ENCODE measurements at places on chromosomes 11 and 22.

DNA sequence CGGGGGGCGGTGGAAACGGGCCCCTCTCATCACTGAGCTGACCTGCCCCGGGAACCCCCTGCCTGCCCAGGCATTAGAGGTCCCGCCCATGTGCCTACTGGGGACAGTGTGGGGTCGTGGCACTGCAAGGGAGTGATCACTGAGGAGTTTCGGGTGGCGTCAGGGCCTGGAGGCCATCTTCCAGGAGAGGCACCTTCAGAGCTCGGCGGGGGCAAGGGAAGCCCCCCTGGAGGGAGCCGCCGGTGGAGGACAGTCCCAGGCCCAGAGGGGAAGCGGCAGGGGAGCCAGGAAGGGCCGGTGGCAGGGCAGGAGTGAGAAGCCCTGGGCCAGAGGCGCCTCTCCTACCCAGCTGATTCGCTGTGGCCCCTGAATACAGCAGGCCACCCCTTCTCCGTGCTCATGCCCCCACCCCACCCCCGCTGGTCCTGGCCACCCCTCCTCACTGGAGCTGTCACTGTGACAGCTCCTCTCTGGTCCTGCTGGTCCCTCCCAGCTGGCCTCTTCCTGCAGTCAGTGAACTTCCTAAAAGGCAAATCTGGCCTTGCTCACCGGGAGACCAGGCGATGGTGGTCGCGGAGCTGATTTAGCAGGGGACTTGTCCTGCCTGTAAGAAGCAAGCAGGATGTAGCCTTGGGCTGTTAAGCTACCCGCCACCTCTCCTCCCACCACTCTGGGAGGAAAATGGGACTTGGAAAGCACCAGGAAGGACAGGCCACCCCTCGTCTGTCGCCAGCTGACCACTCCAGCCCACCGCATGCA is 2.0 kb upstream of the MAPK11 start:
- no peak for DNase-seq

GRCh38 chr11:104934594-104934993 is 33.8 kb downstream of the CASP4 start:
- DNase-seq: no peak

DNA sequence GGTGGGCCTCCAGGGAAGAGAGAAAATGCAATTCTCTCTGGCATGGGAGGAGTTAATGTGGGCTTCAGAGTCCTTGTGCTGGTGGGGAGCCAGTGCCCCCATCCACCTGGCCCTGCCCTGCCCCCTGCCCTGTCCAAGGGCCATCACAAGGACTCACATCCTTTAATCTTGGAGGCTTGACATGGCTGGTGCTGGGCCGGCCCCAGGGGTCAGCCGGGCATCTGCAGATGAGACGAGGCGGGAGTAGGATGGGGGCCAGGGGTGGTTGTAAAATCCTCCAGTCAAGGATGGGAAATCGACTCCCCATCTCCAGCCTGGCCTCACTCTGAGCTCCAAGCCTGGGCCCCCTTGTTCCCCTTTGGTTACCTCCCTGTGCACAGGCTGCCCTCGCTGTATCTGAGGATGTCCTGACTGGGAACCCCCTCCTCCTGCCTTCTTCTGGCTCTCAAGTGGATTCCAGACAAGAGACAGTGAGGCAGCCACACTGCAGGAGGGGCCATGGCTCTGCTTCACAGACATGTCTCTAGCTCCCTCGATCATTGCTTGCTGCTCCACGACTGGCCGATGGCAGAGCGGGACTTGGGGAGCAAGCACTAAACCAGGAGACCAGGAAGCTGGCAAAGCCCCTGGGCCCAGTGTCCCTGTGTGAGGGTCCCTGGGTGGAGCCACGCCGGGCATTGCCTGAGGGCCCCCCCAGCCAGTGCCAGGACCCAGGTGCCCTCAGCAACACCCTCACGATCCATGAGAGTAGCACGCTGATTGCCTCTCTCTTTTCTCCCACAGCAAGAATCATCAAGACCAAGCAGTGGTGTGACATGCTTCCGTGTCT is 1120.5 kb downstream of the BRD1 start:
- DNase-seq: no peak

- no peak for DNase-seq
Measured at GRCh38 chr22:24304062-24304675, 33.5 kb downstream of the SPECC1L start.

DNA sequence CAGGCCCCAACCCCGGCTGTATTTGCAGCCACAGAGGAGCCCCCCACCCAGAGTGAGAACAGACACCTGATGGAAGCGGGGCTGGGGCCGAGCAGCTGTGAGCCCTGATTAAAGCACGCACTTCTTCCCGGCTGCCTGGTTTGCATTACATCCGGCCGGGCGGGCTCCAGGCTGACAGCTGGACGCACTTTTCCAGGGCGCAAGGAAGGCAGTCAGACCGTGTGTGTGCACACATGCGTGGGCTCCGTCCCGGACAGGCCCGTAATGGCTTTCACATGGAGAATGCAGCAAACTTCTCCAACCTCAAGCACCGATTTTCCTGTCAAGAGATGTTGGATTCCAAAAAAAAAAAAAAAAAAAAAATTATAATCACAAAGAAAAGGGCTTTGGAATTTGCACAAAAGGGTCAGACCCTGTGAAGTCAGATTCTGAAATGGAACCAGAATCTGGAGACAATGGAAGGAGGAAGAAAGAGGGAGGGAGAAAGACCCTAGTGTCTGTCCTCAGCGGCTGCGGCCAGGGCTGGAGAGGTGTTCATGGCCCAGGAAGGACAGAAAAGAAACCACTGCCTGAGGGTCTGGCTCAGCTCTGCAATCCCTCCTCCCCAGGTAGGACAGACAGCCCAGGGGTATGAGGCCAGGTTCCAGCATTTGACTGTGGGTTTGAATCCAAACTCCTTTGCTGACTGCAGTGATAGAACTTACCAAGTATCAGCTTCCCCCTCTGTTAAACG is 365.5 kb downstream of the MN1 start:
- DNase-seq: peak; percentile 30

DNA sequence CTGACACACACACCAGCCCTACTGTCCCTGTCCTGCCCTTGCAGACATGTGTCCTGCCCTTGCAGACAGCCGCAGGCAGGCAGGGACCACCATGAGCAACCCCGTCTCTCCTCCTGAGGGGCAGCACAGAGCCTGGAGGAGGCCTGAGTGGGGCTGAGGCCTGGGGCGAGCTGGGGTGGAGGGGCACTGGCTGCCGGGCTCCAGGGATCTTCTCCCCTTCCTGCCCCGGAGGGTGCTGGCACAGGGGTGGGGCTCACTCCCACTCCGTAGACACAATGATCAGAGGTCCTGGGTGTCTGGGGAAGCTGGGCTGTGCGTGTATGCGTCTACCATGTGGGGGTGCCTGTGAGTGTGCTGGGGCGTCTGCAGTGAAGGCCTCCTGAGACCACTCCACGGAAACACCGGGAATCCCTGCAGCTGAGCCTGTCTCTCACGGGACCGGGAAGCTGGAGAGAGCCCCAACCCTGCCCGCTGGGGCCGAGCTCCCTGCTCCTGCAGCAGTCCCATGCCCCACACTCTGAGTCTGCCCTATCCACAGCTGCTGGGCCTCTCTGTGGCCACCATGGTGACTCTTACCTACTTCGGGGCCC is 588 bp downstream of the TSPAN32 start:
- no peak for DNase-seq

DNA sequence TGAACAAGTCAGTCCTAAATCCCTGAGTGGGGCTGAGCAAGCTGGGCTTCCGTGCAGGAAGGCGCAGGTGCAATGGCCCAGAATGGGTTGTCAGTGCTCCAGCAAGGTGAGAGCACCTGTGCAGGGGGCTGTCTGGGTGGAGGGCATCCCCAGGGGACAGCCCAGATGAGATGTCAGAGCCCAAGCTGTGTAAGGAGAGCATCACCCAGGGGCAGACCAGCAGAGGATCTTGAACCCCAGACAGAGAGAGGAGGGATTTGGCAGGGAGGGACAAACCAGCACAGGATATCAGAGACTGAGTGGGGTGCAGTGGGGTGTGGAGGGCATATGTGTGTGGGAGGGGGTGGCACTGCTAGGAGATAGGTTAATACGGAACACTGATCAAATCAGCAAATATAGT is 114.9 kb upstream of the TMEM45B start:
- no peak for DNase-seq

DNA sequence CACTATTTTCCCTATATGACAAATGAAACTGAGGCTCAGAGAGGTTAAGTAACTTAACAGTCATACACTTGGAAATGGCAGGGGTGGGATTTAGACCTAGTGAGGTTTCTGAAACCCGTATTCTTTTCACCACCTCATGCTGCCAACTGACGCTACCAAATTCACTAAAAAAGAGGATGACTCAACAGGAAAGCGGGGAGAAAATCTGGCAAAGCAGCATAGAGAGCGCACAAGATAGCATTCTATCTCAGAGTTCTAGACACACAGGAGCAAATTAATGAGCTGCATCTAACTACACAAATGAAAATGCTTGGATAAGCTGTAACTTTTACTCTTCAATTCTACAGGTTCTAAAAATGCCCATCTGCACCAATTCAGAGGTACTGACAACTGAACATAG is 136.4 kb downstream of the RBFOX2 start:
- no peak for DNase-seq

DNA sequence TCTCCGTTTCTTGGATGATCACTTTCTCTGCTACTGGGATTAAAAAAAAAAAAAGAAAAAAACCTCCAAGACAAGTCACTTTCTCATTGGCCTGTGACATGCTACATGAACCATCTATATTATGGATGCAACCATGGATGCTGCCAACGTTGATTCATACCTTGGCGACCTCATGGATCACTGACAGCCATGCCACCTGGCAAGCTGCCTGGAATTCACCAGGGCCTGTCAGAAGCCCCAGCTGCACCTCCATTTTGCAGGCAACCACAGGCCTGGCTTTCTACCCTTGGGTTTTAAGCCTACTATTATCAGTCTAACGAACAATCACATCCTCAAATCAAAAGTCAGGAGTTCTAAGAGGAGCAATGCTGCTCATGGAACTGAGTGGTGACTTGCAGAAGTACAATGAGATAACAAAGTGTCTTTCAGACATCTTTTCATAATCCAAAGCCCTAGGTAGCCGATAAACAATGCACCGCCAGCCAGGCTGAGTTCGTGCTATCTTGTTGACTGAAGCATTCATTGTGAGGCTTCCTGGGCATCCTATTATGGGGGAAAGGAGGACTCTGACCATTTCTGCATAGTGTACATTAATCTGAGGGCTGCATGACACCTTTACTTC is 48.0 kb upstream of the CADM1 start:
- no peak for DNase-seq

GRCh38 chr11:46235777-46236688 is 41.4 kb upstream of the CREB3L1 start:
- DNase-seq: no peak

DNA sequence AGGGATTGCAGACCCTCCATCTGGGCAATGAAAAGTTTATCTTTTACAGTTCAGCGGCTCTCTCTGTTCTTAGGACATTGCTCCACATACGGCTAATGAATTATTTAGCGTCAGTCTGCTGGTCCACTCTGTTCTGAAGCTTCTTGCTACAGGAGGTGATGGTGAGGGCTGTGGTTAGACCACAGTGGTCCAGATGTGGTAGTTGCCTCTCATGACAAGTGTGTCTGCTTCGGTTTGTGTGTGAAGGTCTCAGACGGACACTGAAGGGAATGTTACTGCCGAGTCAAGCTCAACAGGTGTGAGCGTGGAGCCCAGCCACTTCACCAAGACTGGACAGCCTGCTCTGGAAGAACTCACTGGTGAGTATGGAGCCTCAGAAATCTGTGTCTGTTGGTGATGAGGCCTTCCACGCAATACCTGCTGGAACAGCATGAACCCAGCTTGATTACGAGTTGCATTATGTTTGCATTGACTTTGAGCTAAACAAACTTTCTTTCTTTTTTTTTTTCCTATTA is 220.8 kb downstream of the DBX1 start:
- no peak for DNase-seq

- peak; percentile 51 for DNase-seq
Measured at GRCh38 chr11:73980001-73980961, 2.4 kb downstream of the UCP2 start.

DNA sequence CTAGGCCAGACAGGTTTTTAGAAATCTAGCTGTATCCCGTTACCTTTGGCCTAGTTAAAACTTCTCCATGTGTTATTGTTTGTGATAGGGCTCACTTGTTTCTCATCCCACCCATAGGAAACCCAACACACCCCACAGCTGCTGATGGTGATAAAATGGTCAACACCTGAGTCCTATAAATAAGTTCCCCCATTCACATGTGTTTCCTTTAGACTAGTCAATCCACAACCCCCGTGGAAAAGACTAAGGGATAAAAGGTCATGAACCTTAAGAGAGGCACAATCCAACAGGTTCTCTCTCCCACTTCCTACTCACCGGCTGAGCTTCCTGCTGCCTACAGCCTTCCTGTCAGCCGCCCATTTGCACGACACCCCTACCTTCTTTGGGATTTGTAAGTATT is 768.4 kb downstream of the JRKL start:
- DNase-seq: no peak

- DNase-seq: no peak
Measured at GRCh38 chr11:66317322-66317722, 478 bp upstream of the CD248 start.

GRCh38 chr11:6658647-6659046 is 3.0 kb upstream of the DCHS1 start:
- DNase-seq: no peak

GRCh38 chr11:58075781-58076180 is 45.0 kb downstream of the OR6Q1 start:
- no peak for DNase-seq

- DNase-seq: no peak
Measured at GRCh38 chr22:37546437-37547250, 13.6 kb upstream of the CDC42EP1 start.

- DNase-seq: no peak
Measured at GRCh38 chr22:31126869-31127175, 4.1 kb downstream of the INPP5J start.

GRCh38 chr11:128581561-128582272 is 5.6 kb downstream of the ETS1 start:
- DNase-seq: no peak

GRCh38 chr11:83918476-83918875 is 632.3 kb upstream of the CCDC90B start:
- DNase-seq: no peak

DNA sequence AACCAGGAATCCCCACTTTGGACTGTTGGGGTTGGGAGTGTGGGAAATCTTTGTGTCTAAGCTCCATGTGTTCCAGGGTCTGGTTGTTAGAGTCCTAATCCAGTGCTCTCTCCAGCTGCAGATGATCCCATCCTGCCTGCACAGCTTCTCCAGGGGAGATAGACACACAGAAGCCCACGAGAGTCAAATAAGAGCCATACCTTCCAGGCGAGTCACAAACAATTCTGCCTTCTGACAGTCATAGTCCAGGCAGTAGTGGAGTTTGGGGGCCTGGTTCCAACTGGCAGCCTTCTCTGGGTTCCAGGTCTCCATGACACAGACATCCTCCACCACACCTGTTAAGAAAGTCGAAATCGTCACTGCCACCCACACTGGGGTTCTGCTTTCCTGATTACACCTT is 32.1 kb downstream of the SYT13 start:
- DNase-seq: no peak

DNA sequence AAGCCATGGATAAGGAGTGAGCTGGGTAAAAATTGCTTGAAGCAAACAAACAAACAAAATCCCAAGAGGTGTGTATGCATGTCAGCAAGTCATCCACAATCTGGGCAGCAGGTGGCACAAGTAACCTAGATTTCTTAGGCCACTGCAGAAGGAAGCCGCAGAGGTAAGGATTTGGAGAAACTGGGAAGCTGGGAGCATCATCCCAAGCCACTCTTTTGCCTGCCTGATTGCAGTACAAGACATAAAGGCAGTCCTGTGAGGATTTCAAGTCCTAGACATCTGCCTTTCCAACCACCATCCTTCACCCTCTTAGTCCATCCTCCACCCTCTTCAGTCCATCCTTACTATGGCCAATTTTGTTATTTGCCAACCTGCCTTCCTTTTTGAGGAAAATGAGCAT is 67.2 kb upstream of the BMAL1 start:
- peak; percentile 76 for DNase-seq

- peak; percentile 24 for DNase-seq
Measured at GRCh38 chr22:19523240-19524169, 705 bp downstream of the CLDN5 start.

Data from NCI-H1092 treated with DMSO at 0.1 percent for 48 hours (cell line).